ENCODE measurements at places on chromosomes 11 and 22. TPM values are rescaled to one million over a fixed set of nuclear protein-coding genes. Genes with fewer than 3 reads are reported as not detected.

GRCh38 chr11:34599406-34599945 is 21.4 kb upstream of the EHF start:
- DNase-seq, result peak; percentile 45

- DNase-seq, result no peak
Observed at GRCh38 chr11:67071420-67072284, 15.0 kb downstream of the RHOD start.

DNA sequence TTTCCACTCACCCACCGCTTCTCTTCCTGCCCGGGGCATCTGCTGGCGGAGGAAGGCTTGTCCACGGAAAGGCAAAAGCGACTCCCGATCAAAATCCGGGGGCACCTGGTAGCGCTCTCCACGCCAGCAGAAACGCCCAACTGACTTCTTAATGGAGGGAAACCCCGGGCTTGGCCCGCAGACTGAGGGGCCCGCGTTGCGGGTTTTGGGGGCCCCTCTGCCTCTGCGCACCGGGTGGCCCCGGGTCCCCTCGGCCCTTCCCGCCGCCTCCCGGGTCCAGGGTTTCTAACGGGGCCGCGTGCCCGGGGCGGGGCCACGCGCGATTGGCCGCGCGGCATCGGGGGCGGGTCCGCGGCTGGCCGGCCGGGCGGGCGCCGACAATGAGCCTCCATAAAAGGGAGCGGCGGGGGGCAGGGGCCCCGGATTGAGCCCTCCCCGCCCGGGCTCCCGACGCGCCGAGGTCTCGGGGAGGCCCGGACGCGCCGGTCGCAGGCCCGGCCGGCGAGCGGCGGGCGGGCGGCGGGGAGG is at the start of gene SPINDOC:
Gene SPINDOC (plus strand): TSS at position 422 of the 528 bp plus-strand sequence. CDS start 231 bp downstream, outside the sequence.
- peak; percentile 41 for DNase-seq

DNA sequence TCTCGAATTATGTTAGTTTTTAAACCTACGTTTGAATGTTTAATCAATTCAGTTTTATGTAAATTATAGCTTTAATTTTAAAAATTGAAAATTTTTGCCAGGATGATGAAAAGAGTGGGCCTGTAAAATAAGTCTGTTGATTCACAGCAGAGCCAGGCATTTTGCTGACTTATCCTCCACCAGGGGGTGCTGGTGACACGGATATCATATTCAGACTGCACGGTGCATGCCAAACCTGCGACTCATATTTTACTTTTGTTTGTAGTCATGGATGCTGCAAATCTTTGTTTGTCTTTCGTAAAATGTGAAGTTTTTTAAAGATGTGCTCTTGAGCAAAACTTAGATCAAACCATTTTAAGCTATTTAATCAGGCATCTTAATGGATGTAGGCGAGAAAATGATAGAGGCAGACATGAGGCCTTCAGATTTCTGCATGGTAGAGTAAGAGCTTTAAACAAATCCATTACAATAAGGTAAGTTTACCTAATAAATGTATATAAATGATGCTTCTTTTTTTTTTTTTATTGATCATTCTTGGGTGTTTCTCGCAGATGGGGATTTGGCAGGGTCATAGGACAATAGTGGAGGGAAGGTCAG is 3.6 kb upstream of the OR8B3 start:
- peak; percentile 76 for DNase-seq

GRCh38 chr11:115712296-115712695 is 208.1 kb upstream of the CADM1 start:
- DNase-seq, result no peak

DNA sequence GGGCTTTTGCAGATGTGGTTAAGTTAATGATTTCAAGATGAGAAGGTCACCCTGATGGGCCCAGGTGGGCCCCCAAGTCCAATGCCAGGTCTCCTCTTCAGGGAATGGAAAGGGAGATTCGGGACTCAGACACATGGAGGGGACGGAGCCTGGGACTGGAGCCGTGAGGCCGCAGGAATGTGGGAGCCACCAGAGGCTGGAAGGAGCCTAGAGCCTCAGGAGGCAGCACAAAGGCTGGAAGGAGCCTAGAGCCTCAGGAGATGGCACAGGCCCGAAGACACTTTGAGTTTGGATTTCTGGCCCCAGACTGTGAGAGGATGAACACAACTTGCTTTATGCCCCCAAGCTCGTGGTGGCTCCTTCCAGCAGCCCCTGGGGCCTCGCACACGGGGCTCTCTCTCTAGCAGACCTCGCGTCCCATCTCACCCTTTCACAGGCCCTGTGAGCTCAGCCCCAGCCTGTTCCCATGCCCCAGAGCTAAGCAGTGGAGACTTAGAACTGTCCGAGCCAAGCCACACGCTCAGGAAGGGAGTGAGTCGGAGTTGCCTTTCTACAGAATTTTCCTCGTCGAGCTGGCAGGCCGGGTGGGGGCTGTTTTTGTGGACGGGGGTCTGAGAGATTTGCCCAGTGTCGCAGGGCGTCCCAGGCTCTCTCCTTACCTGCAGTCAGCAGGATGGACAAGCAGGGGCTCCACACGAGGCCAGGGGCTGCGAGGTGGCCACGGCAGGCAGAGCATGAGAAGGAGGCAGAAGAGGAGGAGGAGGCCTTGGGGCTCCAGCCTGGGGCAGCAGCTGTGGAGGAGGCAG is 937.6 kb downstream of the BRD1 start:
- DNase-seq, result no peak

GRCh38 chr22:44870021-44870420 is 117.6 kb downstream of the ARHGAP8 start:
- peak; percentile 81 for DNase-seq

- DNase-seq, result no peak
Observed at GRCh38 chr11:111362887-111363411, 16.1 kb downstream of the POU2AF1 start.

DNA sequence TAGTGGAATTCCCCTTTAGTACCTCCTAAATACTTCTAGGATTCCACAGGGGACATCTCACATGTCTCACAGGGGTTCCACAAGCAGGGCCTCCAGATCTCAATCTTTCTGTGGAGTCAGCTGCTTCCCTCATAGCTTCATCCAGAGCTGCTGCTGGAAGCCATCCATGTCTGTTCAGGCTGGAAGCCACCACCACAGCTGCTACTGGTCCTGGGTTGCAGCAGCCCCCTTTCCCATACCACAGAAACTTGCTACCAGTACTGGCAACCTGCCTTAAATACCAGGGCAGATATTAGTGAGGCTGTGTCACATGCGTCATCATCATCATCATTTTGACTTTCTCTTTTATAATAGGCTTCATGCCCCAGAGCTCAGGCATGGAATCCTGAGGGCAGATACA is 242.7 kb upstream of the NCAM1 start:
- DNase-seq, result no peak

DNA sequence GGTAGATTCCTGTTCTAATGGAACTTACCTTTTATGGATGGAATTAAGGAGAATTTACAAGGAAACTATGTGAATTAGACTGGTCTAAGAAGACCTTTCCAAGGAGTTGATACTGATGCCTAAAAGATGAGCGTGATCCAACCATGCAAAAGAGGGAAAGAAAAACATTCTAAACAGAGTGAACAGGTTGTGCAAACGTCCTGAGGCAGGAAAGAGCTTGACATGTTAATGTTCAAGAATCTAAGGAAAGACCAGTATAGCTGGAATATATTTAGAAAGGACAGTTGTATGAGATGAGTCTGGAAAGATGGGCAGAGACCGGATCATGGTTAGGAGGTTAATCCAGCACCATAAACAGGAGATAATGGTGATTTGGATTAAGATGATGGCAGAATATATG is 1.3 kb downstream of the DDIAS start:
- no peak for DNase-seq

GRCh38 chr11:61787928-61788491 is 4.4 kb downstream of the TMEM258 start:
- no peak for DNase-seq

- no peak for DNase-seq
Observed at GRCh38 chr11:122883646-122883979, 1.1 kb downstream of the JHY start.

DNA sequence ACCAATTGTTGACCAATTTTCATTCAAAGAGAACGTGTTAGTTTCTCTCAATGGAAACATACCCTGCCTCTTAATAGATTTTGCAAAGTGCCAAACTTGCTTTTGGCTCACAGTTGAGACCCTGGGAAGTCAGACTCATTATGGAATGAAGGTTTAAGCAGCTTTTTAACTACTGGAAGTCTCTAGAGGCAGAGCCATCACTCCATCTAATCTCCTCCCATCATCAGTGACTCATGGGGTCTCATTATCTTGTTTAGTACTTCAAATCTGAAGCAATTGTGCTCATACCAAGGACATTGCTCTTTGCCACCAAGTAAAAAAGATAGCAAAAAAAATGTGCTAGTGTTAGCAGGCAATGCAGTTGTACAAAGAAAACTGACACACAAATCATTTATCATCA is 537.1 kb upstream of the LRRC4C start:
- DNase-seq, result no peak

GRCh38 chr11:46457659-46458424 is 66.3 kb upstream of the CHRM4 start:
- DNase-seq, result no peak

GRCh38 chr22:49295851-49296560 is 531.7 kb downstream of the BRD1 start:
- no peak for DNase-seq

DNA sequence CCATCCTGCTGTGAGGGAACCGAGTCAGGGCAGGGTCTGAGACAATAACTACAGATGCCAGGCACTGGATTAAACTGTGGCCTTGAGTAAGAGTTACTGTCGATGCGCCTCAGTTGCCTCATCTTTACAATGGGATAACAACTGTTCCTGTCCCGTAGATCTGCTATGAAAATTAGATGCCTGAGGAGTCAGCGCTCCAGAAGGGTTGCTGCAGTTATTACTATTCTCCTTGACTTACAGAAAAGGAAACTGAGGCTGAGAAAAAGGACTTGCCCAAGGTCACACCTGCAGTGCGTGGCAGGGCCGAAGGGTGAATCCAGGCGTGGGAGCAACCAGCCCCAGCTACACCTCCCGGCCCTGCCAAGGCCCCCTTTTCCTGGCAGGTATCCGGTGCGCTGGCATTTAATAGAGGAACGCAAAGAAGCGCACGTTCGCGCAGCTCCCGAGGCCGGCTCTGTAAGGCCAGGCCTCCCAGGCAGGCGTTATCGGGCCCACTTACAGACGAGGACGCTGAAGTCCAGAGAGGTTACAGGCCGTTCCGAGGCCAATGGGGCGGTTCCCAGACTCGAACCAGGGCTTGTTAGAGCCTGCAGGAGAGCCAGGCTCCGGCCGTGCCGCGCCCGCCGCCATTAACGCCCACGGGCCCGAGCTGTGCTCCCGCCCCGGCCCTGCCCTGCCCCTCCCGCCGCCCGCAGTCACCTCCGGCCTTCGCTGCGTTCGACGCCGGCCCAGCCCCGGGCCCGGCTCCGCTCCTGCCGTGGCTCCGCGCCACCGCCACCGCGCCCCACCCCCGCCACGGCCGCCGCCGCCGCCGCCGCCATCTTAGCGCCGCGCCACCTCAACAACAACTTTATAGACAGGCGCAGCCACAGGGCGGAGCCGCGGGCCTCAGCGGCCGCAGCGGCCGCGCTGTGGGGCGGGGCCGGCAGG is at the start of gene C11orf68:
Gene C11orf68 (minus strand): TSS at position 852 of the 930 bp plus-strand sequence. CDS start 31 bp downstream, at position 821.
- DNase-seq, result no peak

- no peak for DNase-seq
Observed at GRCh38 chr11:2779499-2779980, 79.7 kb upstream of the KCNQ1OT1 start.

DNA sequence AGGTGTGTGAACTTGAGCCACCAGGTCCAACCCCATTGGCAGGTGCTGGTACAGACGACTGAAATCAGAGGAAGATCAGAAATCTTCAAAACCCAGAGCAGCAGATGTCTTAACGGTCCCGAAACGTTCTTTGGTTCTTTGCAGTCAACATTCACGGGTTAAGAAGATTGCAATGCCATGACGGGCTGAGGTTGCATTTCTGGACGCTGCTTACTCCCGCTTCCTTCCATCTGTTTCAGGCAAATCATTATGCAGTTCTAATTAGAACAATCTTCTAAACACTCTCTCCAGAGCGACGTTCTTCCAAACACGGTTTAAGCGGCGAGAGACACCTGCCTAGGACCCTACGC is 492 bp upstream of the LUZP2 start:
- DNase-seq, result no peak

DNA sequence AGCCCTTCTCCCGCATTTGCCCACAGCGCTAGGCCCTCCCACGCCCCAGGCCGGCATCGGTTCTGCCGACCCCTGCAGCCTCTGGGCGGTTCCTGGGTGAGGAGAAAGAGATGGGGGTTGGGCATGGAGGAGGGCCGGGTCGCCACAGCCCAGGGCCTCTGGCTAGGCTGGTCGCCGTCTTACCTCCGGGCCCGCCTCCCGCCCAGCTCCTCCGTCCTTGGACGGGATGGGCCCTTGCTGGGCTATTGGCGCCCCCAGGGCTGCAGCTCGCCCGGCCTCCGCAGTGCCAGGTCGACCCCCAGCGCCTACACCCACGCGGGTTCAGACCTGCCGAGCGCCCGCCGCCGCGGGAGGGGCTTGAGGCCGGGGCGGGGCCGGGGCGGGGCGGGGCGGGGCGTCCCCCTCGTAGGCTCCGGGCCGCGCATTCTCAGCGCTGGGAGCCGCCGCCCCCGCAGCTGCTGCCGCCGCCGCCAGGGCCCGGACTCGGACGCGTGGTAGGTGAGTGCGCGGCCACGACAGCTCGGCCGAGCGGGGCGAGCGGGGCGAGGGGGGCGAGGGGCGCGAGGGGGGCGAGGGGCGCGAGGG is at the start of gene CD151:
Gene CD151 (plus strand): TSS at position 424 of the 585 bp plus-strand sequence. CDS start 3,118 bp downstream, outside the sequence.
- no peak for DNase-seq

GRCh38 chr11:100930185-100930778 is 199.3 kb downstream of the PGR start:
- peak; percentile 68 for DNase-seq

GRCh38 chr22:46056546-46057245 is 79.7 kb upstream of the WNT7B start:
- no peak for DNase-seq

DNA sequence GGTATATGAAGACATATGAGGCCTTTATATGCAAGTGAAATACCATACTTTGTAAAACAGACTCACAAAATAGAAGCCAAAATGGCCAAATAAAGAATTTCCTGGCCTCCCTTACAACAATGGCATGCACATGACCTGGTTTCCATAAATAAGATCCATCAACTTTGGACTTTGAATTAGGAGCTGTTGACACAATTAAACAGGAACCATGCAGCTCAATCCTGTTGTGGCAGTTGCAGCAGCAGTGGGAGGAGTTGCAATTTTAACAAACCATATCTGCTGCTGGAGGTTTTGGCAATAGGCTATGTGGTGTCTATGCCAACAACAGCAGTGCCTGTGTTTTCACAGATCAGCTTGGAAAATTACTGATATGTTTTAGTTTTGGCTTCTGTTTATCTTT is 818.6 kb downstream of the FAM181B start:
- DNase-seq, result peak; percentile 3

The OR51I1 gene
- not detected for total RNA-seq

The OR52N4 gene
- total RNA-seq, result not detected

The TYMP gene
- total RNA-seq, result 0.68 TPM

The APLNR gene
- not detected for total RNA-seq

The SEC14L6 gene
- total RNA-seq, result not detected

The OR2AG2 gene
- total RNA-seq, result 0.06 TPM

The SCN2B gene
- not detected for total RNA-seq

The TP53I11 gene
- 10.4 TPM for total RNA-seq

The C1QTNF4 gene
- total RNA-seq, result not detected

The BATF2 gene
- total RNA-seq, result 1.8 TPM

The MPST gene
- total RNA-seq, result 50.0 TPM

The NCR3LG1 gene
- total RNA-seq, result 3.5 TPM

The KRTAP5-2 gene
- not detected for total RNA-seq

The GLB1L2 gene
- 17.0 TPM for total RNA-seq

The ARHGAP8 gene
- 2.5 TPM for total RNA-seq

Measured in H4 (cell line).